ENCODE measurements at places on chromosomes 6 and 20. TPM values are rescaled to one million over a fixed set of nuclear protein-coding genes. Genes with fewer than 3 reads are reported as not detected.

LINC00237 gene
- not detected for polyA plus RNA-seq

RAD21L1 gene
- polyA plus RNA-seq: not detected

ZBP1 gene
- 0.33 TPM for polyA plus RNA-seq

SLC22A2 gene
- polyA plus RNA-seq: not detected

All from forelimb muscle (tissue), 1 donor.